ENCODE measurements at places on chromosomes 2 and 18.

DNA sequence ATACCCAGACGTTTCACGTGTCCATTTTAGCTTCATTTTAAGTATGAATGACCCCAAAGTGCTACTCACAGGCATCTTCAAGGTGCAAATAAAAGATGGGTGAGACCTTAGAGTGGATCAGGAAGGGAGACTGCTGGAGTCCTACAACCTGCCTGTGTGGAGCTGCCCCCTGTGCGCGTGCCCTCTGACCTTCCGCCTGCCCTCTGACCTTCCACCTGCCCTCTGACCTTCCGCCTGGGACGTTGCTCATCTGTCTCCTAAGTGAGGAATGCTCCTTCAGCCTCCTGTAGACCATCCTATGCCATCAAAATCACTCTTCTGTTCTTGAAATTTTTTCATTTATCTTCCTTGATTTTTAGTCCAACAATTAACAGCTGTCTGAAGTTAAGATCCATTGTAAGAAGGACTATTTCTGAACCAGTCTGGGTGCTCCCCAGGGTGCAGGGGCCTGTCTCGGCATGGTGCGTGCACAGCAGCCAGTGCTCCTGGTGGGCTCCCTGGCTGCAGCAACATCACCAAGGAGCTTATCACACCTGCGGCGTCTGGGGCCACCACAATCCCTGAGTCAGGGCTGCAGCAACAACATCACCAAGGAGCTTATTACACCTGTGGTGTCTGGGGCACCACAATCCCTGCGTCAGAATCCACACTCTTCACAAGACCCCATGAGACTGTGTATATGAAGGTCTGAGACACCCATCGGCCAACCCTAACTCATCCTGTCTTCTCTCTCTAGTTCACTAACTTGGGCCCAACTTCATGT is 86.0 kb downstream of the TPO start:
- DNase-seq, result no peak

DNA sequence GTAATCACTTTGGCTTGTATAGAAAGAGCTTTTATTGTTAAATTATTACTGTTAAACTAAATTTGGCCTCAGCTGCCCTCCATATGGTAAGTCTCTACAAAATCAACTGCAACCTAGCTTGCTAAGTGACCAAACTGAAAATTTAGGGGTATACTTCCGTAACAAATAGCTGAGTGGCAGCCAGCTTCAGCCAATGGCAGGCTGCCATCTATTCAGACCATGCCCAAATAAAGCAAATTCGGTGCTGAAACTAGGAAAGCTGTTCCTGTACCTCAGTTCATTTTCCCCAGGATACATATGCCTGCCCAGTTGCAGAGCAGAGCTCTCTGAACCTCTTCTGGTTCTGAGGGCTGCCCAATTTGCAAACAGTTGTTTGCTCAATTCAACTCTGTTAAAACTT is 94.8 kb downstream of the EML6 start:
- no peak for DNase-seq

- DNase-seq, result no peak
Measured at GRCh38 chr2:48915884-48916283, 160.4 kb upstream of the LHCGR start.

GRCh38 chr2:48251437-48252148 is 278.4 kb upstream of the STON1 start:
- no peak for DNase-seq

DNA sequence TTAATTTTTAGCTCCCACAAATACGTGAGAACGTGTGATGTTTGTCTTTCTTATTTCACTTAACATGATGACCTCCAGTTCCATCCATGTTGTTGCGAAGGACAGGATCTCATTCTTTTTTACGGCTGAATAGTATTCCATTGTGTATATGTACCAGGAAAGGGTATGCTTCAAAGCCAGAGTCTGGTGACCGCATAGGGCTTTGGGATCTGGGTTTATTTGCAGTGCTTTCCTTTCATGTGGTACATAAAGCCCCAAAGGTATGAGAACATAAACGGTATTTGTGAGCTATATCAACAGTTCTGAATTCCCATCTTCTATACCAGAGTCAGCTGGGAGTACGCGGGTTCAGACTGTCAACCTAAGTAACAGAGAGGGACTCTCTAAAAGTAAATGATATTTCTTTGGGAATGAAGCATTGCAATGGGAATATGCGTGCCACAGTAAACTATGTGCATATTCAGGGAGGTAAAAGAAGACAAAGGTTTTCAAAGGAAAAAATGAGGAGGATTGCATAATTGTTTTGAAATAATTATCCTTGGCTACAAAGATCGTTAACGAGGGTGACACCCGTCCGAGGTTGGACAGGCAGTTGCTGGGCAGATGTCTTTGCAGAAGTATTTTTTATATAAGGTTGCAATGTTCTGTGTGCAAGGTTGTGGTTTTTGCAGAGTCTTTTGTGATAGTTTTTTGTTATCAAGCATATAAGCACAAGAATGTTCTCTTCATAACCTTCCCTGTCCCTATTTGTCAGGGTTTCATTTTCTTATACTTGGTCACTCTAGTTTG is 24.4 kb downstream of the CRYGD start:
- no peak for DNase-seq

- DNase-seq, result no peak
Measured at GRCh38 chr2:196234672-196235071, 63.3 kb upstream of the STK17B start.

- DNase-seq, result no peak
Measured at GRCh38 chr18:38909972-38910371, 1344.4 kb upstream of the CELF4 start.

GRCh38 chr18:55119016-55119415 is 159.8 kb upstream of the CCDC68 start:
- no peak for DNase-seq

DNA sequence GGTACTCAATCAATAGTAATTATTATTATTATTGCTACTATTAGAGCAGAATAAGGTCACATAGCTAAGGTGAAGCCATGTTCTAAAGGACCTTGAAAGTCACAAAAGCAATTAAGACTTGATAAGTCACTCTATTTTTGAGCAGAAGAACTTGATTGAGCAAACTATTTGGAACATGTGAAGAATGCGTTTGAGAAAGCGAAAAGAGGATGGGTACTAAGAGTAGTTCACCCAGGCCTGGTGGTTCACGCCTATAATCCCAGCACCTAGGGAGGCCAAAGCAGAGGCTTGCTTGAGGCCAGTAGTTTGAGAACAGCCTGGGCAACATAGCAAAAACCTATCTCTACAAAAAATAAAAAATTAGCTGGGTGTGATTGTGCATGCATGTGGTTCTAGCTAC is 7.2 kb upstream of the RTN4 start:
- DNase-seq, result no peak

- DNase-seq, result no peak
Measured at GRCh38 chr2:173568054-173568453, 213.4 kb downstream of the CDCA7 start.

GRCh38 chr2:229027353-229028105 is 243.6 kb downstream of the PID1 start:
- DNase-seq, result no peak
